ENCODE measurements at places on chromosomes 12 and 14.
A peak's percentile ranks its signal among the peaks of the same experiment; 100 is the strongest.

- no peak overlapping the region for H3K4me3 ChIP-seq
- no peaks in the 10 kb centered on the region for H3K36me3 ChIP-seq
- no peaks in the 10 kb centered on the region for H3K27me3 ChIP-seq
- H3K27ac ChIP-seq, result no peak overlapping the region
These were observed 889 bp upstream of the IFT43 start for GRCh38 chr14:75984674-75985073.

DNA sequence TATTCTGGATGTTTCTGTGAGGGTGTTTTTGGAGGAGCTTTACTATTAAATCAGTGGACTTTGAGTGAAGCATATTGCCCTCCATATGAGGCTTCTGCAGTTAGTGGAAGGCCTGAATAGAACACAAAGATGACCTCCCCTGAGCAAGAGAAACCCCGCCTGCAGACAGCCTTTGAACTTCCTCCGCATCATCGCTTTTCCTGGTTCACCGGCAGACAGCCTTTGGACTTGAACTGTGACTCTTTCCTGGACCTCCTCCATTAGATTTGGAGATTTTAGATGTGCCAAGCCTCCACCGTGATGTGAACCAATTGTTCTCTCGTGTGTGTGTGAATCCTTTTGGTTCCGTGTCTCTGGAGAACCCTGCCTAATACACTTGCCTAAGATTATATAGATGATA lies 208.4 kb downstream of the EFCAB11 start:
- no peaks in the 10 kb centered on the region for H3K27me3 ChIP-seq
- no peak for DNase-seq
- peaks cover 8% of the 10 kb centered on the region for H3K4me1 ChIP-seq
- no peaks in the 10 kb centered on the region for H3K36me3 ChIP-seq

DNA sequence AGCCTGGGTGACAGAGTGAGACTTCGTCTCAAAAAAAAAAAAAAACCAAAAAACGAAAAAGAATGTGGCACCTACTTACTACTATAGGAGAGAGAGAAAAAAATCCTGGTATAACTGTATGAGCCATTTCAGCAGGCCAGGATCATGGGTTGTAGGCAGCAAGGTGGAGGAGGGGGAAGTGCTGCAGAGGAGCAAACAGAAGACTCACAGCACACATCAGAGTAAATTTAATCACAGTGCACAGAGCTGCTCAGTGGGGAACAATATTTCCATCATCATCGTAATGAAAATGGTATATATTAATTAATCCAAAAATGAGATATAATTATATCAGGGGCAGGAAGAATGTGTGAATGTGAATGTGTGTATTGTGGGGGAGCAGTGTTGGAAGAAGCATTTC lies 175.8 kb downstream of the SLC2A13 start:
- H3K27ac ChIP-seq, result no peak overlapping the region
- H3K4me3 ChIP-seq, result no peak overlapping the region
- no peak for DNase-seq
- no peaks in the 10 kb centered on the region for H3K4me1 ChIP-seq

DNA sequence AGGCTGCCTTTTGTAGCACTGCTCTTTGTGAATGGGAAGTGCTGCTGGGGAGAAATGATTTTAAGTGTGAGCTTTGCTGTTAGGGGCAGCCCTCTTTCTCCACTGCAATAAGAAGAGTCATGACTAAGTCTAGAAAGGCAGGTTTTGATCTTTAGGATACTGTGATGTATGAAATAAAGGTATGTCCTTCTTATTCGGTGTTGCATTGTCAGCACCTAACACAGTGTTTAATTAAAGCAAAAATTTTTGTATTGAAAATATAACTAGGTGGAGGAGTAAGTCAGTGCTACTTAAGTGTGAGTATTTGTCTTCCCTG lies 81.5 kb downstream of the ETV6 start:
- H3K4me1 ChIP-seq, result peaks cover 67% of the 10 kb centered on the region
- no peak overlapping the region for H3K4me3 ChIP-seq
- H3K27ac ChIP-seq, result no peak overlapping the region
- H3K36me3 ChIP-seq, result no peaks in the 10 kb centered on the region
- DNase-seq, result no peak
- no peaks in the 10 kb centered on the region for H3K27me3 ChIP-seq

GRCh38 chr14:94304243-94304642 lies 11.2 kb upstream of the SERPINA10 start:
- H3K36me3 ChIP-seq, result no peaks in the 10 kb centered on the region
- H3K27ac ChIP-seq, result no peak overlapping the region
- H3K27me3 ChIP-seq, result no peaks in the 10 kb centered on the region
- H3K4me3 ChIP-seq, result no peak overlapping the region
- no peak for DNase-seq

DNA sequence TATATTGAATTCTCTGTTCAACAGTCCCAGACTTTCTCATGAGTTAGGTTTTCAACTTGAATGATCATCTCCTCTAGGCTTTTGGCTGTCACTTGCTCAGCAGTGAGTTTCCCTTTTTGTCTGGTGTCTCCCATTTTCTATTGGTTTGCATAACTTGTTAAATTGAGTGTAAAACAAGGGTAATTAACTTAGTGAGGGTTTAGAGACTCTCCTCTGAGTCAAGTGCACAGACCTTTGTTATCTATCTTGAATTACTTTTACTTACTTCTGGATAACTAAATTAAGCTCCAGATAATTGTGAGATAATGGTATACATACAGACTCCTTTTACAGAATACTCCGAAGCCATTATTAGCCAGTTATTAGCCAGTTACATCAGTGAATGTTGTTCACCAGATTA lies 22.0 kb downstream of the MLXIP start:
- H3K4me1 ChIP-seq, result peaks cover 62% of the 10 kb centered on the region
- no peak for DNase-seq
- H3K4me3 ChIP-seq, result no peak overlapping the region
- H3K36me3 ChIP-seq, result no peaks in the 10 kb centered on the region
- H3K27me3 ChIP-seq, result no peaks in the 10 kb centered on the region

- no peak for DNase-seq
- no peaks in the 10 kb centered on the region for H3K4me1 ChIP-seq
- no peaks in the 10 kb centered on the region for H3K27me3 ChIP-seq
- no peak overlapping the region for H3K27ac ChIP-seq
- H3K36me3 ChIP-seq, result no peaks in the 10 kb centered on the region
These were observed 22.1 kb upstream of the NAP1L1 start for GRCh38 chr12:76106631-76107030.

DNA sequence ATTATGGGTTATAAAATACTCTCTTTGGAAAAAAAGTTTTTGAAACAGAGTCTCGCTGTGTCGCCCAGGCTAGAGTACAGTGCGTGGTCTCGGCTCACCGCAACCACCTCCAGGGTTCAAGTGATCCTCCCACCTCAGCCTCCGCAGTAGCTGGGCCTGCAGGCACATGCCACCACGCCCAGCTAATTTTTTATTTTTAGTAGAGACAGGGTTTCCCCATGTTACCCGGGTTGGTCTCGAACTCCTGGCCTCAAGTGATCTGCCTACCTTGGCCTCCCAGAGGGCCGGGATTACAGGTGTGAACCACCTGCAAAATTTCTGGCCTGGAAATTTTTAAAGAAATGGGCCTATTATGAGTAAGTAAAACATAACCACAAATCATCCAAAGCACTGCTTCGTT lies 3.8 kb downstream of the USP15 start:
- no peaks in the 10 kb centered on the region for H3K27me3 ChIP-seq
- H3K36me3 ChIP-seq, result no peaks in the 10 kb centered on the region
- no peak for DNase-seq
- H3K4me1 ChIP-seq, result peaks cover 73% of the 10 kb centered on the region
- H3K4me3 ChIP-seq, result peak overlapping the region; percentile 31
- peak overlapping the region; percentile 94 for H3K27ac ChIP-seq

GRCh38 chr14:30193845-30194501 lies 266.3 kb upstream of the PRKD1 start:
- no peaks in the 10 kb centered on the region for H3K27me3 ChIP-seq
- no peaks in the 10 kb centered on the region for H3K36me3 ChIP-seq
- DNase-seq, result no peak
- H3K4me3 ChIP-seq, result no peak overlapping the region
- no peaks in the 10 kb centered on the region for H3K4me1 ChIP-seq

DNA sequence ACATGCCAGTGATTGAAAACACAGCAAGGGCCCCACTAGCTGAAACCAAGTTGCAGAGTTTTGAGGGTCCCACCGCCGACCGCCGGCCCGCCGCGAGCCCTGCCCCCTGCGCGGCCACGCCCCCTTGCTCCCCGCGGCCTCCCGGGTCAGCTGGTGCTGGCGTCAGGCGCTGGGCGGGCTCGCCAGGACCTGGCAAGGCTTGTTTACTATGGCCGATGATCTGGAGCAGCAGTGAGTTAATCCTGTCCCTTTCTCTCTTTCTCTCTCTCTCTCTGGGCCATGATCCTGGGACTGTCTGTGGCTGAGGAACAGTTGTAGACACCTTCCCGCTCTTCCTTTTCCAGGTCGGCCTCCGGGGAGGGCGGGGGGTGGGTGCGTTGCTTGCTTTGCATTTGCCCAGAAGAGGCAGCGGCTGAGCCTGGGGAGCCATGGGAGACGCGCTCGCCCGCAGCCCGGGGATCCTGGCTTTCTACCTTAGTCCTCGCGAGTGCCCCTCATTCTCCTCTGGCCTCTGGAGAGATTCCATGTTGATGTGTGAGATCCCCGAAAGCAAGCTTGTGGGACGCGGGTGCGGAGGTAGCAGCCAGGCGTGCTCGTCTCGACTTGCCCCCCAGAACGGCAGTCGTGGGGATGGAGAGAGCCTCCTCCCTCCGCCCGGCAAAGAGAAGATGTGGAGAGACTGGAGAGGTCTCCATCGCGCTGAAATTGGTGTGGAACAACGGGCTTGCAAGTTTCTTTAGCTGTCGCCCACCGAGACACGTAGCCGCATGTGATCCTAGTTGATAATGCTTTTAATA lies at the start of gene ABHD4:
Gene ABHD4, plus strand, starts transcription at position 202 of the 797 bp plus-strand sequence. Its CDS starts 7 bp downstream, at position 209.
- peak; percentile 63 for DNase-seq
- peak within 1 kb of the TSS; percentile 74 for H3K27ac ChIP-seq
- H3K4me1 ChIP-seq, result peaks cover 10% of the 10 kb centered on the region
- H3K4me3 ChIP-seq, result peak within 1 kb of the TSS; percentile 90

DNA sequence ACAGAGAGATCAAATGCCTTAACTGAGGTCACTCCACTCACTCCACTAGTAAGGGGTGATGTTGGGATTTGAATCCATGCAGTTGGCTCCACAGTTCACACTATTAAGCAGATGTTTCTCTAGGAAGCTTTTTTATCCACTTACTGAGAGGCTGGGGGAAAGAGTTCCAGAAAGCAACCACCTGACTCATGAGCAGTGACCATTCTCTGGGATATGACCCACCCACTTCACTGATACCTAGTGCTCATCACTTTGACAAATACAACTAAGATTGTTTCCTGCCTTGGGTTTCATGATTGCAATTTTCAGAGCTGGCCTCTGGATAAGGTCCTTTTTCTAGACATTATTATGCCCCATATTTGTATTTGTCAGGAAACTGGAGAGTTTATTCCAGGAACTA lies 152.1 kb upstream of the PLEKHG7 start:
- no peaks in the 10 kb centered on the region for H3K36me3 ChIP-seq
- no peaks in the 10 kb centered on the region for H3K27me3 ChIP-seq
- H3K27ac ChIP-seq, result no peak overlapping the region
- DNase-seq, result no peak
- H3K4me3 ChIP-seq, result no peak overlapping the region

- H3K4me1 ChIP-seq, result no peaks in the 10 kb centered on the region
- H3K36me3 ChIP-seq, result no peaks in the 10 kb centered on the region
- DNase-seq, result no peak
- no peak overlapping the region for H3K27ac ChIP-seq
- no peak overlapping the region for H3K4me3 ChIP-seq
- H3K27me3 ChIP-seq, result no peaks in the 10 kb centered on the region
These were observed 74.6 kb upstream of the EGLN3 start for GRCh38 chr14:34025325-34026017.

GRCh38 chr14:101115652-101116051 lies 212.1 kb upstream of the RTL1 start:
- H3K27me3 ChIP-seq, result no peaks in the 10 kb centered on the region
- peaks cover 3% of the 10 kb centered on the region for H3K4me1 ChIP-seq
- no peak overlapping the region for H3K4me3 ChIP-seq
- H3K36me3 ChIP-seq, result no peaks in the 10 kb centered on the region
- no peak overlapping the region for H3K27ac ChIP-seq

DNA sequence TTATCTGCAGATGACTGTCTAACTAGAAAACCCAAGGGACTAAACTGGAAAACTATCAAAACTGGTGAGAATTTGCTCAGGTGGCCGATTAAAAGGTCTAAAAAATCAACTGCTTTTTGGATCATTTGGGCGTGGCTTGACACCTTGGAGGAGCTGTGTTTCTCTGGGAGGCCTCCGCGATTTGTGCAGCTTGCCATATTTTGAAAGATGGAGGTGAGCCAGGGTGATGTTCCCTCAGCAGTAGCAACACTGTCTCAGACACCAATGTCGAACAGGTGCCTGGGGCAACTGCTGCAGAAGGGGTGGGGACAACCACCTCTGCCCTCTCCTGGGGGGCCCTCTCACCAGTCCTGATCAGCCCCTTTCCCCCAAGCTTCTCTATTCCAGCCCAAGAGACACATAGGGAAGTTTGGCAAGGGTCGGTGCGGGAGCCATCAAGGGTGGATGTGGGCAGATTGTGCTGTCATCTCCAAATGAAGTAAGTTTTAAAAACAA lies 3.8 kb downstream of the CCDC177 start:
- H3K27ac ChIP-seq, result no peak overlapping the region
- DNase-seq, result no peak
- H3K4me1 ChIP-seq, result peaks cover 7% of the 10 kb centered on the region
- no peak overlapping the region for H3K4me3 ChIP-seq

- peak overlapping the region; percentile 43 for H3K4me3 ChIP-seq
- H3K36me3 ChIP-seq, result no peaks in the 10 kb centered on the region
- H3K4me1 ChIP-seq, result peaks cover 59% of the 10 kb centered on the region
These were observed 4.5 kb downstream of the DHH start for GRCh38 chr12:49089821-49090773.

DNA sequence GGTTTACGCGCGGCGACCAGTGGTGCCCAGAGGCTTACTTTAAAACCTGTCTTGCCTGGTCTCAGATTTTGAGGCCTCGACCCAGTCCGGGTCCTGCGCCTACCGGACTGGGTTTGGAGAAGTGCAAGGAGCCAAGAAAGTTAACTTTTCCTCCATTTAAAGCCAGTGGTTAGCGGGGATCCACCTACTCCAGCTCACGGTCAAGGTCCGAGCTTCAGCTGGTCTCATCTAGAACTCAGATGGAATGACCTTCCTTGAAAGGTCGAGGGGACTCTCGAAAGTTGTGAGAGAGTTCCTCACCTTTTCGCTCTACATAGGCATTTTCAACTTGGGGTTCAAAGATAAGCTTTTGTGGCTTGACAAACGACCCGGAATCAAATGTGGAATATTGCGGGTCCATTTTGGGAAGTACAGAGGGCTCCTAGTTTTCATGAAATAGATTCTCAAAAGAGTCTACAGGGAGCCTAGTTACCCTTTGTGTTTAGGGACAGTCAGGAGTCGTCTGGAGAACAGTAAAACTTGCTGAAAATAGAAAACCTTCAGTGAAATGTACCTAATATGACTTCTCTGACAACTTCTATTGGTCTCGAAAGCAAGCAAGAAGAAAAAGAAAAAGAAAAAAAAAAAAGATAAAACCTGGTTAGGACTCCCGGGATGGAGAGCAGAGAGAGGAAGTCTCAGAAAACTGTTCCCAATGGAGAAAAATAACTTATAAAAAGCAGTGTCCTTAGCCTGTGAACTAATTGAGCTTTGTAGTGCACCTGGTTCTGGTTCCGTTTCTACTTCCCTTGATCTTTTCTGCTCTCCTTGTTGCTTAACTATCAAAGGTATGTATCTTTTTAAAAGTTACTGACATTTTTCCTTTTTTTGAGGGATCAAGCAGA lies 1.4 kb downstream of the KCNMB4 start:
- peaks cover 16% of the 10 kb centered on the region for H3K4me1 ChIP-seq
- no peak for DNase-seq
- H3K27me3 ChIP-seq, result no peaks in the 10 kb centered on the region
- no peak overlapping the region for H3K27ac ChIP-seq
- H3K4me3 ChIP-seq, result peak overlapping the region; percentile 87

GRCh38 chr12:123271001-123271668 lies 521 bp downstream of the CDK2AP1 start:
- no peaks in the 10 kb centered on the region for H3K36me3 ChIP-seq
- H3K27ac ChIP-seq, result no peak overlapping the region
- no peaks in the 10 kb centered on the region for H3K27me3 ChIP-seq
- no peak overlapping the region for H3K4me3 ChIP-seq
- peaks cover 24% of the 10 kb centered on the region for H3K4me1 ChIP-seq

All from CD8-positive, alpha-beta memory T cell (primary cell).